Posterior vena cava (tissue), 2 donors: ENCODE measurements at places on chromosomes 13 and 19. TPM values are rescaled to one million over a fixed set of nuclear protein-coding genes. Genes with fewer than 3 reads are reported as not detected.

GRCh38 chr13:67792151-67792676, 562.1 kb upstream of the PCDH9 start:
- no peak for DNase-seq

- no peak for DNase-seq
Measured at GRCh38 chr13:20561741-20562140, 5.2 kb upstream of the IFT88 start.

DNA sequence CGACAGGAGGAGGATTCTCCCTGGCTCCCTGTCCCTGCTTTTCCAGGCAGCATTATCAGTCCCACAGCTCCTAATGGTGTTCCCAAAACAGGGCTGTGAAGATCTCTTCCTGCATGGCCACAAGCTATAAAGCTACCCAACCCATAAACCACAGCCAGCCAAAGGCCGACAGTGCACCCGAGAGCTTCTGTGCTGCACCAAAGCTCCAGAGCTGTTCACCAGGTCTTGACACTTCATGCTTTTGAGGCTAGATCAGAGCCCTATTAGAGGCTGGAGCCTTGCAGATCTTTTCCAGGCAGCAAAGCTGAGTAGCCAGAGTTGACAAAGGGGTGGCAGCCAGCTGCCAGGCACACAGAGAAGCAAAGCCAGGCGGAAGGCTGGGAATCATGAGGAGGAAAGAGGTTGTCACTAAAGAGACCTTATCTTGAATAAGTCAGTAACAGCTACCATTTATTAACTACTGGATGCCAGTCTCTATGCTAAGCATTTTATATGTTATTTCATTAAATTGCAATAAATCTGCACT, 180.4 kb downstream of the KATNAL1 start:
- no peak for DNase-seq

The ZNF222 gene
- total RNA-seq: 4.1 TPM

DNA sequence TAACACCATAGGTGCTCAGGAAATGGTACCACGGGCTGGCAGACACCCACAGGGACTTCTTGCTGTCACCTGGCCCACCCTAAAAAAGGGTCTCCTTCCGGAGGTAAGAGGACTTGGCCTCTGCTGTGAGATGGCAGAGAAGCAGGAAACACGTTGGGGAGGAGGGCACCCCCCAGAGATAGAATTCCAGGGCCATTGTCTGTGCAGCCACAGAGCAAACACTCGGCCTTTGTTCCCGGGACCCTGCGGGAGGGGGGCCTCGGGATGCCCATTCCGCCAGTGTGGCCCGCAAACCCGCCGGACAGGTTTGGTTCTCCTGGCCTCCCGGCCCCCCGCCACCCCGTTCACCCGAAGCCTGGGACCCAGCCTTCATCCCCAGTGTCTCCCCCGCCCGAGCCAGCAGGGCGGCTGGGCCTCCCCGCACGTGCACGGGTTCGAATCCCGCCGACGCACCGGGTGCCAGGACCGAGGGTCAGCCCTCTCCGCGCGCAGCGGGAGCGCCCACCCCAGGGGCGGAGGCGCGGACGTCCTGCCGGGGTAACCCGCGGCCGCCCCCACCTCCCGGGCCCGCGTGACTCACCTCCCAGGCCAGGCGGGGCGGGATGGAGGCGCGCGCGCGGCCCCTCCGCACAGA, 714 bp downstream of the PLPP2 start:
- peak; percentile 79 for DNase-seq

DNA sequence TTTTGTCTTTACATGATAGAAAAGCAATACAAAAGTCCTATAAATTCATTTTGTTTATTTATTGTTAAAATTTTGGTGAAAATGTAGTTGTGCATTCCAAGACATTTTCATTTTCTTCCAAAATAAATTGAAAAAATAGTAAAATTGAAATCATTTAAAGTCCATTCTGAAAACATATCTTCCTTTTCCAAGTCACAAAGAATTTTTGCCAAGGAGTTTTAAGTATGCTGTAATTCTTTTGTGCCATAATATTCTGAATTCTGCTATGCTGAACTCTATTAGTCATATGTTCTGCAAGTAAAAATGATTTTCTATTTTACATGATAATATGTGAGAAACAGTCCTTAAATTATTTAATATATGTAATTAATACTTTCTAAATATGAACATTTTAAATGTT, 879.6 kb upstream of the SLC10A2 start:
- no peak for DNase-seq

The NFIX gene
- 242 TPM for total RNA-seq

The CNMD gene
- not detected for total RNA-seq

DNA sequence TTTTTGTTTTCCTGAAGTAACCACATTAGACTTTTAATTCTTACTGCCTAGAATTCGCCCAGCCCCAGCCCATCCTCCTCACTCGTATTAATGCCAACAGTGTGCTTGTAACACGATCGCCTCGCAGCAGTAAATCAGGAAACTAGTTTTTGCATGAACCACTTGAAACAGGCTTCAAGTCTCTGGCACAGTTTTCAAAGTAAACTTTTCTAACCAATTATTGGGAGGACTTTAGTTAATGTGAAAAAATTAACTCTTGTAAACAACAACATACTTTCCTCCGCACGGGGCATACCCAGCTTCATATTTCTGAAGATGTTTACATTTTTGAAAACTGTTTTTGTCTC, 39.2 kb downstream of the TNFRSF19 start:
- no peak for DNase-seq

The IGSF23 gene
- total RNA-seq: not detected

The KCNN4 gene
- 4.0 TPM for total RNA-seq

- no peak for DNase-seq
Measured at GRCh38 chr13:96963786-96964475, 30.3 kb downstream of the OXGR1 start.

DNA sequence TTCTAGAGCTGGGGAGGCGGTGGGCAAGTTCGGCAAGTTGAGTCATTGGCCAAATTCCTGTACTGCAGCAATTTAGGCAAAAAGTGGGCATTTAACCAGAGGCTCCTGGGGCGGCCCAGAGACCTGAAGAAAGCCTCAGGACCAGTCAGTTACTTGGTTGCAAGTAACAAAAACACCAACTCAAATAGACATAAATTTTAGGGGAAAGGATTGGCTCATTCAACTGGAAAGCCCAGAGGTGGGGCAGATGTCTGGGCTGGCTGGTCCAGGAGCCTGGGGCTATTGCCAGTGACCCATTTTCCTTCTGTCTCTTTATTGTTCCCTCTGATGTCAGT, 97.1 kb downstream of the SIPA1L3 start:
- DNase-seq: no peak

DNA sequence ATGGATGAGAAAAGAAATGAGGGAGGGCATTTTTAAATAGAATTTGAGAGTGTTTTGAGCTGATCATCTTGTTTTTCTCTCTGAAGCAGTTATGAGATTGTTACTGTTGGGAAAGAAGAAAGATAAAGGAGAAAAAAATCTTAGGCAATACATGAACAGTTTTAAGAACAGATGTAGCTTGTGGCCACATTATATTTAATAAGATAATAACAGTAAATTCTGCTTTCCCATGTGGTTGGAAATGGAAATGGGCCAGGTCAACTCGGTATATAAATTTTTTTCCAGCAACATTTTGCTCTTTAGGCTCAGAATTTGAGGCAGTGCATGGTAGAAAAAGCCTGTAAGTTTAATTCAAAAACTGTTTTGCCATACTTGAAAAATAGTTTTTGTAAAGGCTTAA, 118.7 kb downstream of the POSTN start:
- DNase-seq: no peak

The ZNF730 gene
- 0.33 TPM for total RNA-seq

DNA sequence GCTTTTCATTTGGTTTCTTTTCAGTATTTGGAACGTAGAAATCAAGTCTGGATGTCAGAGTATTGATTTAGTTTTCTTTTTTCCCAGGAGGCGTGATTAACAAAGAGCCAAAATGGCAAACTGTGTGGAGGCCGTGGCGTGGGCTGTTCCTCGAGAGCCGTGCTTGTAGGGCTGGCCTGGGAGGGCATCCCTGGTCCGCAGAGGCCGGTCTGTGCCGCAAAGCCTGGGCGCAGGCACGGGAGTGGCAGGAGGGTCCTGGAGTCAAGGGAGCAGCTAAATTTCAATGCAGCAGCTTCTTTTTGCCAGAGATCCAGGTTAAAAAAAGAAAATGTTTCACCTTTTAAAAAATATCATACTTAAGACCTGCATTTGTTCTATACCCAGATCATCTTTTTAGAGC, 13.1 kb upstream of the MCF2L start:
- DNase-seq: peak; percentile 13

DNA sequence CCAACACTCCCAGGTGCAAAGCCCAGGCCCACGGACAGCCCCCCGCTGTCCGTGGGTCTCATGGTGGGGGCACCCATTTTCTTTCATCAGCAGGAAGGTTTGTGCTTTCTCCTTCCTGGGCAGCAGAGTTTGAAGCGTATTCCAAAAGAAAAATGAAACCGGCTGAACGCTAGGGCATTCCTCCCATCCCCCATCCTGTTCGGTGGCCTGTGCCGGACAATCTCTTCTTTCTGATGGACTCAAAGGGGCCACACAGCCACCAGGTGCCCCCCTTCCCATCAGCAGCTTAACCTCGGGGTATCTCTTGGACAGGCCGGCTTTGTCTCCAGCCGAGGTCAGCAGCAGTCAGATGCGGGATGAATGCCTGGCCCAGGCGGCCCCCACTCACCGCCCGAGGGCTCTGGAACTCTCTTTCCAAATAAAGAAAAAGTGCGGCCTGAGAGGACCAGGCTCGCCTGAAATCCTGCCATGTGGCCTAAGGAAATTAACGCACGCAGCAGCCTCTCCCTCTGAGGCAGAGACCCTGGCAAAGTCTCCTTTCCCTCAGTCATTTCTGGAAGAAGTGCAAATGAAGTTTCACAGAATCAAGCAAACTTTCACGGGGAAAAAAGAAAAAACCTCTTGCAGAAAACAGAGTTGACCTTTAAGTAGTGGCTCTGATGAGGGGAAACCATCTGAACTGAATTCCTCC, 67.8 kb downstream of the RASA3 start:
- no peak for DNase-seq

DNA sequence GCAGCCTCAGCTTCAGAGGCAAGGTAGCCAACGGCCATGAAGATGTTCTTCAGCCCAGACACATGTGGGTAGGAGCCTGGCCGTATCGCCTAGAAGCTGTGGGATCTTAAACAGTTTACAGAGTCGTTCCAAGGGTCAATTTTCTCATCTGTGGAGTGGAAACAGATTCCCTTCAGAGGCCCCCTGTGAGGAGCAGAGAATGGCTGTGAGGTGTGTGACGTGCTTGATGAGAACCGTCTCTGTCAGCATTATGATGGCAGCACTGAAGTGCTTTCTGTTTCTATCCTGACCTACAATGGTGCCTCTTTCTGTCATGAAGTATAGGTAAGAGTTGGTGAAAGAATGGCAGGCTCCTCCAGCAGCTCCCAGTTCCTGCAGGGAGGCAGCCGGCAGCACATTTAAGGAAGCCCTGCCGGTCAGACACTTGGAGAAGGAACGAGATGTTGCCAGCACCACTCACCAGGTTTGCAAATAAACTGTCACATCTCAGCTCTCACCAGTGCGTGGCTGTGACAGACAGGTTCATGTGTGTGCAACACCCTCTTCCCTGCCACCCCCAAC, 277.3 kb downstream of the FOXO1 start:
- no peak for DNase-seq

DNA sequence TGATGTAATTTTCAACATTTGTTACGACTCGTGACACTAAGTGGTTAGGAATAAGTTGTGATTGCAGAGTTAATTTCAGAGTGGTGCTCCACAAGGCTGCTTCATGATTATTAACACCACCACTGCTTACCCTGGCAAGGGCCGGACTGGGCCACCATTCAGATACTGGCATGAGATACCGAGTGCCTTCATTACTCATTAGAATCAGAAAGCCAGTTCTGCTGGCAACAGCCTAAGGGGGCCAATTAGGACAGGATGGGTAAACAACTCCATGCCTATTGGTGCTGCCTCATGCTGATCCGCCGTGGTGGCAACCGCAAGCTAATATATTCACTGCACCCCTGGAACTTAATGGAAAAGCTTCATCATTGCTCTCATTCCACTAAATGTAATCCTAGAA, 575.1 kb downstream of the EFNB2 start:
- DNase-seq: no peak

- no peak for DNase-seq
Measured at GRCh38 chr13:51887468-51887867, 25.7 kb downstream of the CCDC70 start.

- no peak for DNase-seq
Measured at GRCh38 chr13:24678151-24678550, 2.1 kb upstream of the ATP12A start.

The SUCLA2 gene
- total RNA-seq: 41.8 TPM

The KASH5 gene
- not detected for total RNA-seq

DNA sequence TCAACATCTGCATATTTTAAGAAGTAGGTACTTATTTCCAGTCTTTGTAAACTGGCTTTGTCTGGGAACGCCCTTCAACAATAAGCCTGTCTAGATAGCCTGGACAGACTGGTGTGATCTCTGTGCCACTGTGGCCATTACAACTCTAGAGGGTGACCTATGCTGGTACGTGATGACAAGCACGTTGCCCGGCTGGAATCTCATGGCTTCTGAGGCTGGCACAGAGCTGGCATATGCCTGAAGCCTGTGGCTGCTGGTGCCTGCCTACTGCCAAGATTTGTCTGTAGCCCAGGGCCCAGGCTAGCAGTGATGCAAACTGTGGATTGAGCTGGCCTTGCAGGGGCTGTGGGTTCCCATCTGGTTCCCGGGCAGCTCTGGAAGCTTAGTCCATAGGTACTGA, 34.0 kb downstream of the IGFL3 start:
- no peak for DNase-seq

The HPN gene
- 1.00 TPM for total RNA-seq

DNA sequence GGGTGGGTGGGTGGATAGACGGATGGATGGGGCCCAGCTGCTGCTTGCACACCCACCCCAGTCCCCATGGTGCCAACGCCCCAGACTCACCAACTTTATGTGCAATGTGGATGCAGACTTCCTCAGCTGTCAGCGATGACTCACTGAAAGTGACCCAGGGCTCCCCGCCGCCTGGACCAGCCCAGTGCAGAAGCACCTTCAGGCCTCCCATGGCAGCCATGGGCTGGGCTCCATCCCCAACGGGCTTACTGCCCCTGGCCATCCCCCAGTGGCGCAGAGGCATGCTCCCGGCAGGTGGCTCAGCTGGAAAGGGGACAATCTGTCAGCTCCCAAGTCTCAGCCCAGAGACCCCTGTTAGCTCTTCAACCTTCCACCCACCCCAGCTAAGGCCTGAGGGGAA, 2.2 kb downstream of the TYK2 start:
- no peak for DNase-seq

The WDR62 gene
- 0.71 TPM for total RNA-seq

- DNase-seq: no peak
Measured at GRCh38 chr19:49056101-49056901, 1.2 kb downstream of the CGB7 start.
